ENCODE measurements at places on chromosomes 12 and 14.
A peak's percentile ranks its signal among the peaks of the same experiment; 100 is the strongest.

DNA sequence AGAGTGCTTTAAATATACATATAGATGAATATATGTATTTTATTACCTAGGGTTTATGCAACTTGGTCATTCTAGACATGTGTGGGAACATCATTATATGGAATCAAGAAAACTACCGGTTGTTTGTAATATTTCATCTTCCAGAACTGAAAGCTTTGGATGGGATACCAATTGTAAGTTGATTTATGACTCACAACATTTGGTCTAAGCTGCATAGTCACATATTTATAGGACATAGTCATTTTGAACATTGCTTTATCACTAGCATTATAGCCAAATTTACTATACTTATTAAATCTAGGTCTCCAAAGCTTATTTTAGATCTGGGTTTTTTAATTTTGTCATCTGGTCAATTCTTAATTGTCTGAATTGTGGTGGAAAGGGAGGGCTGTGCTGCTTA lies 83.7 kb upstream of the PCNX4 start:
- no peak for DNase-seq

DNA sequence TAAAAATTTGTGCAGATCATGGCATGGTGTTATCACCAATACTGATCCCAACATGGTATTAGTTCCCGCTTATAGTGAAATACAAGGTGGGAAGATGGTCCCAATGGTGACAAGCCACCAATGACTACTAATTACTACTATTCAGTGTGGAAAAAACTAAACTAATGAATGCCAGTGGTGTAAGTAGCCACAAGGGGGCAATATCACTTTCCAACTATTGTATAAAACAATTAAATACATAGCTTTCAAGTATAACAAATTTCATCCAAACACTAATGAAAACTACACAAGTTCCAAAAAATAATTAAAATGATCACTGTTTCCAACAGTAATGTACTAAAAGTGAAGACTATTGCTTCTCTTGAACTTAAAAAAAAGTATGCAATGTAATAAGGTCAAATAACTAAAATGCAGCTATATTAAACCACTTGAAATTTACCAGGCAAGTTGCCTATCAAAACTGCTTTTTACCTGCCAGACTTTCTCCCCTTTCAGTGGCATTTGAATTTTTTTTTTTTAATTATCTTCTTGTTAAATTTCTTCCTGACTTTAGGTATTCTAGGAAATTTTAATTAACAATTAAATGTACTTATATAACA lies 58.0 kb downstream of the PAPLN start:
- peak; percentile 37 for DNase-seq

- DNase-seq = no peak
These were observed 17.7 kb downstream of the ATP2B1 start for GRCh38 chr12:89690925-89691324.

- DNase-seq = peak; percentile 63
These were observed 92.9 kb upstream of the EGLN3 start for GRCh38 chr14:34043627-34044372.

DNA sequence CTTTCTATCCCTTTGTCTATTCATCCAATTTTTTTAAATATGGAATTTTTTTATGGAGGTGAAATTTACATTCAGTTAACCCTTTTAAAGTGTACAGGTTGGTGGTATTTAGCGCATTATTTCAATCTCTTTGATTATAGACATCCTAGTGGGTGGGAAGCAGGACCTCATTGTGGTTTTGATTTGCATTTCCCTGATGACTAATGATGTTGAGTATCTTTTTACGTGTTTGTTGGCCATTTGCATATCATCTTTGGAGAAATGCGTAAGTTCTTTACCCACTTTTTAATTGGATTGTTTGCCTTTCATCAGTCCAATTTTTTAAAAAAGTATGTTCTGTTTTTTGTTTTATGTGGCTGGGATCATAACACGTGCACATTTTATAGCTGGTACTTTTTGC lies 20.8 kb downstream of the PAPLN start:
- DNase-seq = no peak

DNA sequence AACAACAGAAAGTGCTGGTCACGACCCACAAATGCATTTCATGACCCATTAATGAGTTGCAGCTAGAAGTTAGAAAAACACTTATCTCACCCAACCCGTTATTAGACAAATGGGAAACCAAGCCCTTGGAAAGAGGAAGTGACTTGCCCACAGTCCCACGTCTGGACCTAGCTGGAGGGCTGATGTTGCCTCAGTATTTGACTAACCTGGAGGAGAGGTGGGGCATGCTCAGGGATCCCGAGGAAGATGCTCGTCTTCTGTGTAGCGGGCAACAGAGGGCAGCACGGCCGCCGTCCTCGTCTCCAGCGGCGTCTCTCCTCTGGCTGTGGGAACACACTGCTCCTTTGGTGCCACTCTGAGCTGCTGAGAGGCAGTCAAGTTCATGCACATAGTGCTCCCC lies 12.7 kb downstream of the CCND2 start:
- DNase-seq = no peak

DNA sequence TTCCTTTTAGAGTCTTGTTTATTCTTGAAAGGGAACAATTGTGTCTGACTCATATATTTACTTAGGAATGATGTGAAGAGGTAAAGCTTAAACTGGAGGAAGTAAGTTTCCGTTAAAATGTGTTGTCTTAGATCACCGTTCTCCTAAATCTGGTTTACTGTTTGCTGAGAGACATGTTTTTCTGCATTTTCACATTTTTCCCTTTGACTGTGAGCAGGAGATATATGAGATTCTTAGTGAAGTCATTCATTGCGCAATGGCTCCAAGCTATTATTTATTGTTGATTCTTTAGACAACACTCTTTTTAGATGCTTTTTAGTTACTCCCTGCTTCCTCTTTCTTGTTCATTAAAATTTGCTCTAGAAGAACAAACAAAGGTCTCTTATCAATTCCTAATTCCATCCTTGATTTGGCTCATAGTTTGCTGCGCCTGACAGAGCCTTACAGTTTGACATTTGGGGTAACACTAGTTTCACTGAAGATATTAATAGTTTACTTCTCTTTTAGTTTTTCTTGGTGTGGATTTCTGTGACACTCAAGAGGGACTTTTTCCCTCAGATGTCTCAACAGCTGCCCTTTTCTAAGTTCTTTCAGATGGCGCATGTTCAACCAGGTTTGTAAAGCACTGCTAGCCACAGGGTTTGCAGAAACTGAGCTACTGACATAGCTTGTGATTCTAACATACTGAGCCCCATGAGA lies 11.4 kb downstream of the CLECL1 start:
- no peak for DNase-seq

- DNase-seq = no peak
These were observed 163.0 kb downstream of the NAV3 start for GRCh38 chr12:77993658-77994057.

- DNase-seq = no peak
These were observed 93.0 kb downstream of the DPF3 start for GRCh38 chr14:72800848-72801370.

DNA sequence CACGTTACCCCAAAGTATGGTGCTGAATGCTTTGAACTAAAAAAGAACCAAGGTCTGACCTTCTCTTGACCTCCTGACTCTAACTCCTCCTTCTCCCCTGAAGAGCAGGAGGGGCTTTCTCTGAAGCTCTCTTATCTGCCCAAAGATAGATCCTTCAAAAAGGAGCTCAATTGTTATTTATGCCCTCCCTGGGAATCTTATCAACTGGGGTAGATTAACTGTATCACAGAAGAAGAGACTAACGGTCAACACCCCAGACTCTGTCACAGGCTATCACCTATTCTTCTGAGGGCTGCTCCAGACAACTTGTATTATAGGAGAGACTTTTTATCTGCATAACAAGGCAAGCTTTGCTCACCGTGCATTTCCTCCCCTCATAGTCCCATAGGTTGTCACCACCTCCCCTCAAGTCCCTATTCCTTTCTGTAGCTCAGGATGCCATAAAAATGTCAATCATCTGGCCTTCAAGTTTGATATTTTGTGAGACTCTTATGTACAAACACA lies 86.6 kb downstream of the PAPLN start:
- DNase-seq = peak; percentile 59

- DNase-seq = no peak
These were observed 260.3 kb upstream of the E2F7 start for GRCh38 chr12:77325511-77326236.

GRCh38 chr12:66119229-66119869 lies 11.2 kb downstream of the LLPH start:
- no peak for DNase-seq
